ENCODE measurements at places on chromosomes 6 and 20.

DNA sequence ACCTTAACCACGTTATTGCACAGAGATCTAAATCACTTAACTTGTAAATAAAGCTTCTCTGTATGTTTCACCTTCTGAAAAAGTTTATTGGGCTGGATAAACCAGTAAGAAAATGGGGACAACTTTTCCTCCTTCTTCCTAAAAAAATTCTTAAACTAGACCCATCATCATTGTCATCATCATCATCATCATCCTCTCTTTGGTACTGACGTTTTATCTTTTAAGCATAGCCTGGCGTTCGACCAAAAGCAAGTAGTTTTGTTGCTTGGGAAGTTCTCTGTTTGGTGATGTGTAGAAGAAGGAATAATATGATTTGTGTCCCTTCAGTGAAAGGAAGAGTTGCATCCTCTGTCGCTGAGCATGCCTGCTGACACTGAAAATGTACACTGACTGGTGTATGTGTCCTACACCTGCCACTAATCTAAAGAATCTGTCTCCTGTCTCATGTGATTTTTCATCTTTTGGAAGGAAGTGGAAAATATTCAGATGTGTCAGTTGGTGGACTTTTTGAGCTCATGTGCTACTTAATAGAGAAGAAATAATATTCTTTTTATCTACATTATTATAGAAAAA lies 2.5 kb downstream of the CLVS2 start:
- no peak for DNase-seq

DNA sequence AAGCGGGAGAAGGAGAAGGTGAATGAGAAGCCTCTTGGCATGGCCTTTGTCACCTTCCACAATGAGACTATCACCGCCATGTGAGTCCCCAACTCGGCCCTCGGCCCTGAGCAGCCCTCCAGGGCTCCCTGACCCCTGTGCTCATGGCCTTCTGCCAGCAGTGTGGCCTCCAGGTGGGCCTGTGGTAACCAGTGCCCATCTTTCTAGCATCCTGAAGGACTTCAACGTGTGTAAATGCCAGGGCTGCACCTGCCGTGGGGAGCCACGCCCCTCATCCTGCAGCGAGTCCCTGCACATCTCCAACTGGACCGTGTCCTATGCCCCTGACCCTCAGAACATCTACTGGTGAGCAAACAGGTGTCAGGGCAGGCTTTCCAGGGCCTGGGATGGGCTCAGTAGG lies 10.3 kb upstream of the CAPN11 start:
- no peak for DNase-seq

DNA sequence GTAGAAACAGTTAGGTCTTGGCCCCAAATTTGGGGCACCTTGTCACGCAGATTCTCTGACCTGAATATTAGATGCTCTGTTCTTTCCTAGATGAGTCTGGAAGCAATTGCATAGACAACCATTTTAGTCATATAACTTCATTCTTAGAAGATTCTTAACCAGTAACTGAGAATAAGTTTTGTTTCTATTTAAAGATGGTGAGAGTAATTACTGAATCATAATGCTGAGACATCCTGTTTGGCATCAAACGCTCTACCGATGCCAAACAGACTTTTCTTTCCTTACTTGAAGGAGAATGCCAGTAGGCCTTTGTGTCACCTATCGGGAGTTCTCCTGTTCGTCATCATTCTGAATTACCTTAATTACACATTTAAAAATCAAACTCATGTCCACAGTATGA lies 131.6 kb upstream of the ID4 start:
- no peak for DNase-seq

DNA sequence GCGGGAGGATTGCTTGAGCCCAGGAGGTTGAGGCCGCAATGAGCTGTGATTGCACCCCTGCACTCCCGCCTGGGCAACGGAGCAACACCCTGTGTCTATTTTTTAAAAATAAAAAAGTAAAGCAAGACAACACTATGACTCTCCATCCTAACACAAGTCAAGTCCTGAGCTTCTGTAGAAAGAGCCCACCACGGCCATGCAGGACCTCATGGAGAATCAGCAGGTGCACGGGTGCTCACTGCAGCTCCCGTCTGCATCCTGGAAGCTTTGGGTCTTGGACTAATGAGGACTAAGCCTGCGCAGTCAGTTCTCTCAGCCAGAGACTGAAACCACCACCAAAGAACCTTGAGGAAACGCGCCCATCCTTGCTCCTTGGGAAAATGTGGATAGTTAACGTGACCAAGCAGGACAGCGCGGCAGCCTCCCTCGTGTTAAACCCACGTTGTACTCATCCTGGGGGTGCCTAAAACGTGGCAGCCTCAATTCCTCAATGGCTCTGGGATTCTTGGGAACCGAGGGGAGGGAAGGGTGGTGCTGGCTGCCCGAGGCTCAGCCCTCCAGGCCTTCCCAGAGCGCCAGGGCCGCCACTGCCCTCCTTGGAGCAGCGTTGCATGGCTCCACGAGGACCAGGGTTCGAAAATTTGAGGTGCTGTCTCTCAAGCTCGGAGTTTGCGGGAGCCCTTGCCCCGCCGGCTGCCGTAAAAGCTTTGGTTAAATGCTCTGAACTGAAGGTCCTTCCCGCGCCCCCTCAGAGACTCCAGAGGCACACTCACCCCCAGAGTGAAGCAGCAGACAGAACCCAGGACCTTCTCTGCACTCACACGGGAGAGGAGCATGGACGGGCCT lies 29.0 kb downstream of the DLL1 start:
- no peak for DNase-seq

DNA sequence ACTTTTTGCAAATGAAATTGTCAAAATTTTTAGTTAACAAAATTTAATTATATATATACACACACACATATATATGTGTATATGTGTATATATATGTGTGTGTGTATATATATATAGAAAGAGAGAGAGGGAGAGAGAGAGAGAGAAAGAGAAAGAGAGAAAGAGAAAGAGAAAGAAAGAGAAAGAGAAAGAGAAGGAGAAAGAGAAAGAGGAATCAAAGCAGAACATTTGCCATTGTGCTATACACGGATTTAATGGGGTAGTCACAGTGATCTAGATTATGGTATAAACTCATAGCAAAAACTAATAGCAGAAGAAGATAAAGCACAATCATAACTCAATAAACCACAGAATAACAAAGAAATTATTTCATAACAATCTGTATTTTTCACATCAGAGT lies 126.7 kb downstream of the DST start:
- no peak for DNase-seq

Measured in left hindlimb (tissue), 1 donor.